ENCODE measurements at places on chromosomes 6 and 20.

DNA sequence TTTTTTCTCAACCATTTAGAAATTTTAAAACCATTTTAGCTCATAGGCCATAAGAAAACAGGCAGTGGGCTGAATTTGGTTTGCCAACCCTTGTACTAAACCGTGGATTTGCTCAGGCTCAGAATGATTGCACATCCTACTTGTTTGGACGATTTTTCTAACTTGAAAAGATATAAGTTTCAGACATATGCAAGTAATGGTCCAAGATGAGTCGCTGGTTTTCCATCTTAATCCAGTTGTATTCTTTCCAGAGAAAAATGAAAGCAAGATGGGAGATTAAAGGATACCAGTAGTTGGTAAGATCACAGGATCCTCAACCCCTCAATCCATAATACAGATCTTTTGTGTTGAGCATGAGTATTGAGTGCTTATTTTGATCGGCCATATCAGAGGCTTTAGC is 250.9 kb downstream of the TINAG start:
- no peak for DNase-seq

- DNase-seq: peak; percentile 3
These were observed 83.0 kb downstream of the CENPW start for GRCh38 chr6:126422912-126423311.

DNA sequence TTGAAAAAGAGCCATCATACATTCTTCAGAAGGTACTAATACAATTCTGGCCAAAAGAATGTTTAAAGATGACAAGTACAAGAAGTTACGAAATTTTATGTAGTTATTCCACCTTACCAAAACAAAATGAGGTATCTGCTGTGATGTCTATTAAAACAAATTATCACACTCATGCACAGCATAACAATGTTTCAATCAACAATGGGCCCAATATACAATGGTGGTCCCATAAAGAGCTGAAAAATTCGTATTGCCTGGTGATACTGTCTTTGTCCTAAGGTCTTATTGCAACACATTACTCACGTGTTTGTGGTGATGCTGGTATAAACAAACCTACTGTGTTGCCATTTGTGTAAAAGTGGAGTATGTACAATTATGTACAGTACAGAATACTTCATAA is 3.6 kb upstream of the NUP153 start:
- DNase-seq: peak; percentile 50

GRCh38 chr6:70130865-70131264 is 172.0 kb downstream of the COL9A1 start:
- DNase-seq: no peak

- DNase-seq: no peak
These were observed 227.7 kb upstream of the TSHZ2 start for GRCh38 chr20:52744441-52744840.

All from DMS53 (cell line).